ENCODE measurements at places on chromosomes 7 and 10. TPM values are rescaled to one million over a fixed set of nuclear protein-coding genes. Genes with fewer than 3 reads are reported as not detected.

PNLIPRP3 gene
- not detected for total RNA-seq

PPRC1 gene
- 45.6 TPM for total RNA-seq

LZTS2 gene
- total RNA-seq = 78.6 TPM

EBLN1 gene
- total RNA-seq = not detected

ATRNL1 gene
- total RNA-seq = 5.6 TPM

UPK3B gene
- total RNA-seq = 3.7 TPM

CYP2E1 gene
- total RNA-seq = 5.7 TPM

HIPK2 gene
- total RNA-seq = 65.2 TPM

TDRD1 gene
- total RNA-seq = 0.31 TPM

SLC18A3 gene
- not detected for total RNA-seq

LMOD2 gene
- not detected for total RNA-seq

MYH16 gene
- total RNA-seq = not detected

COL1A2 gene
- 443 TPM for total RNA-seq

MBL2 gene
- not detected for total RNA-seq

C10orf62 gene
- not detected for total RNA-seq

SCIN gene
- total RNA-seq = 9.8 TPM

THNSL1 gene
- total RNA-seq = 3.0 TPM

All from sciatic nerve (tissue), 2 donors.